Stimulated activated CD4-positive, alpha-beta T cell treated with anti-CD3 and anti-CD28 coated beads, Interleukin-1b, Interleukin-23, amount 100 ng/mL, for 4 hours (primary cell): ENCODE measurements at places on chromosomes 1 and 21.
A peak's percentile ranks its signal among the peaks of the same experiment; 100 is the strongest.

GRCh38 chr1:51570063-51570710 lies 46.7 kb upstream of the OSBPL9 start:
- DNase-seq, result no peak

DNA sequence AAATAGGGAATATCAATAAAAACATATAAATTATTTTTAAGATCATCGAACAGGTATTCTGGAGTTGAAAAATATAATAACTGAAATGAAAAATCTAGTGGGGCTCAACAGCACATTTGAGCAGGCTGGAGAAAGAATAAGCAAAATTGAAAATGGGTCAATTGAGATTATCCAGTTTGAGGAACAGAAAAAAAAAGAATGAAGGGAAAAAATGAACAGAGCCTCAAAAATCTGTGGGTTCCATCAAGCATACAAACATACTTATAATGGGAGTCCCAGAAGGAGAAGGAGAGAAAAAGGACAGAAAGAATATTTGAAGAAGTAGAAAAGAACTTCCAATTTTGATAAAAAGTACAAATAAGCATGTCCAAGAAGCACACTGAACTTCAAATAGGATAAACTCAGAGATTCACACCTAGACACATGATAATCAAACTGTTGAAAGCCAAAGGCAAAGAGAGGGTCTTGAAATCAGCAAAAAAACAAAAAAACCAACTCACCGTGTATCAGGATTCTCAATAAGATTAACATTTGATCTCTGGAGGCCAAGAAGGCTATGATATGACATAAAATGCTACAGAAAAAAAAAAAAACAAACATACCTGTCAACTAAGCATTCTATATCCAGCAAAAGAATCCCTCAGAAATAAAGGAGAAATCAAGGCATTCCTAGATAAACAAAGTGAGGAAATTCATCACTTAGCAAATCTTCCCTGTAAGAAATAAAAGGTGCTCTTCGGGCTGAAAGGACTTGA lies 5.4 kb upstream of the COQ8A start:
- DNase-seq, result no peak

DNA sequence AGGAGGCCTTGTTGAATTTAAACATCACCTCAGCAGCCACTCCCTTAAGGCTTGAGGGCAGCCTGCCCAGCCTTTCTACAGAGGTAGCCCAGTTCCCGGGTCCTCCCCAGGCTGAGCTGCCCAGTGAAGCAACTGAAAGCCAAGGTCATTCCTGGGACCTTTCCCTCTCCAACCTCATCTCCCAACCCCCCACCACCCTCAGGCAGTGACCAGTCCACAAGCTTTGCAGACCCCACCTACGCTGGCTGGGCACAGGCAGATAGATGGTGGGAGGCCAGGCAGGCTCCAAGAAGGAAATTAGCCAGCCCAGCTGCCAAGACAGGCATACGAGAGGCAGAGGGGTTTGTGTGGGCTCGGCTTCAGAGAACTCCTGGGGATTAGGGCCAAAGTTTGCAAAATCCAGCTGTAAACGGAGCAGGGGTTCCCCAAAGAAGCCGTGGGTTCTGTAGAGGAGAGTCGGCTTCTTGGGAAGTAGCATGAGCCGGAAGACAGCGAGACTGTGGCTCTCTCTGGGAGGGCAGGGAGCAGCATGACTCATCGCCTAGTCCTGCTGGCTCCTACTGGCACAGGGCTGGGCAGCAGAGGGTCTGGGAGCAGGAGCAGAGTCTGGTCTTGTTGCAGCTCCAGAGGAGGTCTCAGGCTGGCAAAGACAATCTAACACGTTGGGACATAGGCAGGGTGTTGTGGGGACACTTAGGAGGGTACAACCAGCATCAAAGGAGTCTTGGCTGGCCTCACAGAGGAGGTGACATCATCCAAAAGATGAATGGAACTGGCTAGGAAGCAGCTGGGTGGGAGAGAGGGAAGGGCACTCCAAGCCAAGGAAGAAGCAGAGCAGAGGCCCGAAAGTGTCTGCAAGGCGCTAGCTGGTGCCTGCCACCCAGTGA lies 2.8 kb upstream of the ZC3H12A start:
- DNase-seq, result no peak

- DNase-seq, result no peak
These were observed 25.7 kb downstream of the COA6 start for GRCh38 chr1:234398849-234399381.

DNA sequence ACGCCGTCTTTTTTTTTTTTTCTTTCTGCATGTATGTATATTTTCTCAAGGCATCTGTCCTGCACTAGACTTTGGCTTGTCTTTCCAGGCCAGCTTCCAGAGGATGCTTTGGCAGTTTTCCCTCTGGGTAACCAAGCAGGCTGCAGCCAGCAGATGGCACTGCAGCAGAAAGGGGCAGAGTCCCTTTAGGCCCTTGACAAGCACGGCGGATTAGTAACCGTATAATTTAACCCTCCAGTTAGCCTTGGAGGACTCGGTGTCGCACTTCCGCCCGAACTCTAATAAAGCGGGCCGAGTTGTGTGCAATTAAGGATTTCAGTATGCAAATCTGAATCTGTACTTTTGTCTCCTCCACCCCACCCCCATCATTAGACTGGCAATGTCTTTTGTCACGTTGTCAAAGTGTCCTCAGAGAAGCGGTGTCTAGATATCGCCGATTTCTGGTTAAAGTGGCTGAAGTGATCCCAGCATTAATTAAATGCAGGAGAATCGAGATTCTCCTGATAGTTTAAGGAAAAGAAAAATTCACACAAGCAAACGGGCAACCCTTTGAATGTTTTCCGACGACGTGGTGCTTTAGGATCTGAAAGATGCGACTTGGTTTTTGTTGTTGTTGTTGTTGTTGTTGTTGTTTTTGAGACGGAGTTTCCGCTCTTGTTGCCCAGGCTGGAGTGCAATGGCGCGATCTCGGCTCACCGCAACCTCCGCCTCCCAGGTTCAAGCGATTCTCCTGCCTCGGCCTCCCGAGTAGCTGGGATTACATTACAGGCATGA lies 1.1 kb upstream of the TMEM167B start:
- DNase-seq, result peak; percentile 18

DNA sequence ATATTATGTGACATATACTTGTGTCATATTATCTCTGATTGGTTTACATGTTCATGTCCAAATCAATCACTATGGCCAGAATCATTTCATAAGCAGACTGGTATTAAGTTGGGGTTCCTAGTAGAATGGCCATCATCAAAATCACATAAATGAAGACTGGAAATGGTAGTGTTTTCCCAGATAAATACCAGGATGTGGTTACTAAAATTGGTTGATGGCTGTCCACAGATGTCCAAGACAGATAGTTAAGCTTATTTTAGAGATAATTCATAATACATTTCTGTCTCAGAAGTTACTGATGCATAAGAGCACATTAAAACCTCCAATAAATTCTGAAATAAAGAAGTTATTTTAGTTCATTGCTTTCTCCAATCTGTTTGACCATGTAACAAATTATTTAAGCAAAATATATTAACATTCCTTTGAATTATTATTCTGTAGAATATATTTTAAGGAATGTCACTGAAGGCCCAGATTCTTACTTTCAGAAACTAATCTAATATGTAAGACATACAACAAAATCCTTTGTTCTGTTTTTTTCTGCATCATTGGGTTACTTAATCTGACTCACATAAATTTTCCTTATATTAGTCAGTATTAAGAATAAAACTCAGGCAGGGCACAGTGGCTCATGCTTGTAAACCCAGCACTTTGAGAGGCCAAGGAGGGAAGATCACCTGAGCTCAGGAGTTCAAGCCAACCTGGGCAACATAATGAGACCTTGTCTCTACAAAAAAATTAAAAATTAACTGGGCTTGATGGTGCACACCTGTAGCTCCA lies 483.9 kb downstream of the PTPRC start:
- no peak for DNase-seq

DNA sequence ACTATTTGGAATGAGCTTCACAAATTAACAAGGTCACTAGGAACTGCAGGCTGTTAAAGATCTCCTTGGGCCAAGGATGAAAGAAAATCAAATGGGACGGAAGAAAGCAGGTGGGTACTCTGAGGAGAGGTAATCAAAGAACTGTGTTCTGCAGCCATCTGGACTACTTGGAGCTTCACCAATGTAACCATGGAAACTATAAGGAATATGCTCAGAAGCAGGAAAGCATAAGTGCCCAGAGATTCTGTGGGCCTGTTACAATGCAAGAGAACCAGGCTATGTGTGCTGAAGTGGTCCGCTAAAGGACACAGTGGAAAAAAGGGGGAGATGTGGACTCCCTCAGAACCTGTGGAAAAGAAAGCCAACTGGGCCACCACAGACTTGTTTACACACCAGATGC lies 238.5 kb downstream of the PTGER3 start:
- no peak for DNase-seq

DNA sequence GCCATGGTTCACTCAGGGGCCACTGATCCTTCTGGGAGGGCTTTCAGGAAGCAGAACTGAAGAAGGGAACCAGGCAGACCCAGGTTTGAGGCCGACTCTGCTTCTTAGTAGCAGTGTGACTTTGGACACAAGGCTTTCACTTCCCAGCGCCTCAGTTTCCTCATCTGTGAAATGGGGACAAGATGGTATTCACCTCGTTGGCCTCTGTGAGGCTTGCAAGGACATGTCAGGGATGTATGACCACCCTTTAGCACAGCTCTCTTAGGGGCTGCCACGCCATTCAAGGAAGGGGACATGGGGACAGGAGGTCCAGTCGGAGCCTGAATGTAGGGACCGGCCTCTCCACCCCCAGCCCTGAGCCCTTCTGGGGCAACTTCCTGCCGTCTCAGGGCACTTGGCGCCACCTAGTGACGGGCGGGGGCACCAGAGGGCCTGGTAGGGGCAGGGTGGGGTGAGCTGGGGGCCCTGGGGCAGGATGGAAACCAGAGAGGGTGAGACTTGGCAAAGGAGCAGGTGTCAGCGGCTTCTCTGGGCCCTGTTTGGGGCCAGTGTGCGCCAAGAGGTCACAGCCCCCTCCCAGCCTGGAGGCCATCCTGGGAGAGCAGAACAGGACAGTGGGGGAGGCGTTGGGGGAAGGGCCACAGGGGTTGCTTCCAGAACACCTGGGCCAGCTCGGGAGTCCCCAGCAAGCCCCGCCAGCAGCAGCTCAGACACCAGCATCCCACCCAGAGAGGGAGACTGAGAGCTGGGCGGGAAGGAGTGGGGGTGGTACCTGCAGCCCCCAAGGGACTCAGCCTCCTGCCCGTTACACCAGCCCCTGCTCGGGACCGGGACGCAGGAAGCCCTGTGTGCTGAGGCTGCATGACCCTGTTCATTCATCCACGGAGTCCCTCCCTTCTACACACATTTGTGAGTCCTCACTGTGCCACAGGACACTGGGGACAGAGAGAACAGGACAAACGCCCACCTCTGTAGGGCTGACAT lies 102.5 kb upstream of the TARDBP start:
- DNase-seq, result peak; percentile 71

DNA sequence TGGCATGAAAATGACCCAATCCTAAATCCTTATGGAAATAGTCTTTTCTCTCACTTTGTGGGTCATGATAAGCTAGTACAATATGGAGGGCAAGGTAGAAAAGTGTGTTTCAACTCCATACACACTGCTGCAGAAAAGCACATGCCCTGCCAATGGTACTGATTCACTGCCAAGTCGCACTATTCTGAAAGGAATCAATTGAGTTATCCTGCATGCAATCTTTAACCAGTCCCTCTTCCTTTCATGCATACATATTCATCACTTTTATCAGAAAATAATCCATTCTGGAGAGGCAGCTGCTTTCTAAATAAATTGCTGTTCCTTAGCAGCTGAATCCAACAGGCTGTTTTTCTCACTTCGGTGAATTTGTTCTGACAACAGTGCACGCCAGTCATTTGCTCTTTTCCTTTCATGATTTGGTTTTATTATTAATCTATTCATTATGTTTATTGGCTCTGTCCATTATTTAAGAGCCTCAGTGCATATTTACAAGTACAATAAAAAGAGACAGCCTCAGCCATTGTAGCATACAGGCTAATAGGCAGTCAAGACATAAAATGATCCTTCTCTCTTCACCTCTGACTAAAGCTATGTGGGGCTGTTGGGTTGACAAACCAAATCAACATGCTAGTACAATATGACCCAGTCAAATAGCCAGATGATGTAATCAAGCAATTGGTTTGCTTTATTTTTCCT lies 108.8 kb downstream of the CHD1L start:
- no peak for DNase-seq

DNA sequence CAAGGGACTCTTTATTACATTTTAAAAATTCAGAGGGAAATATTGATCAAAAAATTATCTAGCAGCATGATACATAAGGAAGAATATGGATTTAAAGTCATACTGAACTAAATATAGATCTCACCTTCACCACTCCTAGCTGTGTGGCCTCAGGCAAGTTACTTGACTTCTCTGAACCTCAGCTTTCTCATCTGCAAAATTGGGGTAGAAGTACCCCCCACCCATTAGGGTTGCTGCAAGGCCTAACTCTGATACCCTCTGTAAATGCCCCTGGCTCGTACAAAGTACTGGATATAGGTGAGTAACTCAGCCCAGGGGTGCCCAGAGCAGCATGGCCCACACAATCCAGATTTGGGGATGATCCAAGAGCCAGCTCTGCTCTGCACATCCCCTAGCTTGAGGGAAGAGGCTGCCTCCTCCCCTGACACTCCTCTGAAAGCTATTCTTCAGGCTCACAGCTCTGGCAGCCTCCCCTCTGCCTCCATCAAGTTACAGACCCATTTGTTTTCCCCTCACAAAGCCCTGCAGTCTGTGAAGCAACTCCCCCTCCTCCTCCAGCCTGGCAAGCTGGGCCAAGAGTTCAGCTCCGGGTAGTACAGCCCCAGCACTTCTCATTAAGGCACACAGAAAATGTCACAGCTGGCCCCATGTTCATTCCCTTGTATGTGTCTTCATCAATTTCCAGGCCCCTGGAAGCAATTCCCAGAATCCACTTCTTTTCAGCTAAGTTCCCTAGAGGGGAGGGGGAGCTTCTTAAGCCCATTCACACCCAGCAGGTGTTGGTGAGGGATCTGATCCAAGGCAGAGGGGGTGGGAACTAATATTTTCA lies 143.7 kb downstream of the PLPP3 start:
- no peak for DNase-seq

- DNase-seq, result no peak
These were observed 79.6 kb downstream of the DOP1B start for GRCh38 chr21:36236052-36236730.

DNA sequence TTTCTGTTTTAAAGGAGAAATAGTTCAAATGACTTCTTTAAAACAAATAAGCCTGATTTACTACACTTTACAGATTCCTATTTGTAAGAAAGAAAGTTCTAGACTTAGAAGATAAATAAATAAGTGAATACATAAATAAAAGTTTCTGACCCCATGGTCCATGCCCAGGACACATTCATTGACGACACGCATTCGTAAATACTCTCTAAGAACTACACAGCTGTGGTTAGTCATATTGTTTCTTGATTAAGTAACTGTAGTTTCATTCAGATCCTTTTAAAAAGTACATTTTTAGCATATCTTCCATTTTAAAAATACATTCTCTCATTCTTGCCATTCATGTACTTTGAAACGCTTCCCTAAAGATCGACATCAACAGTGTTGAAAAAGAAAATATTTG lies 497.4 kb downstream of the SETD4 start:
- no peak for DNase-seq

- no peak for DNase-seq
These were observed 115.0 kb upstream of the BACE2 start for GRCh38 chr21:41052820-41053555.

DNA sequence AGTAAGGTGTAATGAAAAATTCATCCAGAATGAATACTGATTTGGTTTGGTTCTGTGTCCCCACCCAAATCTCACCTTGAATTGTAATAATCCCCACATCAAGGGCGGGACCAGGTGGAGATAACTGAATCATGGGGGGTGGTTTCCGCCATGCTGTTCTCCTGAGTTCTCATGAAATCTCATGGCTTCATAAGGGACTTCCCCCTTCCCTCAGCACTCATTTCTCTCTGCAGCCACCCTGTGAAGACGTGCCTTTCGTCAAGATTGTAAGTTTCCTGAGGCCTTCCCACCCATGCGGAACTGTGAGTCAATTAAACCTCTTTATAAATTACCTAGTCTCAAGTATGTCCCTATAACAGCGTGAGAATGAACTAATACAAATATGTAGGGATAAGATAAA lies 5.5 kb upstream of the SYNJ1 start:
- DNase-seq, result no peak
